GM20000 (cell line): ENCODE measurements at places on chromosomes 7 and 10.

DNA sequence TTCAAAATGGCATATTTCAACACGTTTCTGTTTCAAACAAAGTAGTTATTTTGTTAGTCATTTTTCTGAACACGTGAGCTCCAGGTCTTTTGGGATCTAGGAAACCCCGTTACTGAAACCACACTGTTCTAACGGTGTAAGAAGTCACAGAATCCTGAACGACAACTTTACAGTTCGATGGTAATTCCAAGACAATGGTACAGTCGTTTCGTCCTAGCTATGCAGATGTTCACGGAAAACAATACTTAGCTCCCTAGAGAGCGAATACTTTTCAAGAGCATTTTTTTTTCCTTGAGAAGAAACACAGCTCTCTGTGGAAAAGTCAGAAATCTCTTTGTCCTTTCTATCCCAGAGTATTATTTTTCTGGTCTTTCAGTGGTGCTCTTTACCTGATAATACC is 254.1 kb downstream of the ADARB2 start:
- DNase-seq: no peak

DNA sequence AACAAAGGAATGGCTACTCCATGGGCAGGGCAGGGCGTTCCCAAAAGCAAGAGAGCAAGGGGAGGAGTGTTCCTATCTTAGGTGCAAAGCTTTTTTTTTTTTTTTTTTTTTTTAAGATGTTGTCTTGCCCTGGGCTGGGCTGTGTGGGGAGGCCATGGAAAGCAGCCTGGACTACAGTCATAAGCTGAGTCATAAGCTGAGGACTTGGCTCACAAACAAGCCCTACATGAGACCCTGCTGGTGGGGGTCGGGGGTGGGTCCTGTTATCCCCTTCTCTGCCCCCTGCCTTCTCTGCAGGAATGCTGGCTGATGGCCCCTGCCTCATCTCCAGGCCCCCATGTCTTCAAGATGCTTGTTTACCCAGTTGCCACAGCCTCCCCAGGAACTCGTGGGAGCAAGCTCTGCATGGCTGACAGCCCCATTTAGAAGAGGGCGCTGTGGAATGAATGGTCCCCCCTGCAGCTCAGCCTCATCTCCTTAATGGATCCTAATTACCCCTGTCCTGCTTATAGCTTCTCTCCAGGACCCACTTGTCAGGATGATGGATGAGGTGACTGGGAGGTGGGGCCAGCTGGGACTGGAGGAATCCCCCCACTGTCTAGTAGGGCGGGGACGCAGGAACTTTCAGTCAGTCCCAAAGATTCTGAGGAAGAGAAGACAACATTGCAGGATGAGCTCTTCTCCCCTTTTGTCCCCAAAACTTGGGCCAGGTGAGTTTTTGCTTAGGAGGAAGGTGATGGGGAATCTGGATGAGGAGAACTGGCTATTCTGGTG is 340.8 kb upstream of the PODXL start:
- no peak for DNase-seq

DNA sequence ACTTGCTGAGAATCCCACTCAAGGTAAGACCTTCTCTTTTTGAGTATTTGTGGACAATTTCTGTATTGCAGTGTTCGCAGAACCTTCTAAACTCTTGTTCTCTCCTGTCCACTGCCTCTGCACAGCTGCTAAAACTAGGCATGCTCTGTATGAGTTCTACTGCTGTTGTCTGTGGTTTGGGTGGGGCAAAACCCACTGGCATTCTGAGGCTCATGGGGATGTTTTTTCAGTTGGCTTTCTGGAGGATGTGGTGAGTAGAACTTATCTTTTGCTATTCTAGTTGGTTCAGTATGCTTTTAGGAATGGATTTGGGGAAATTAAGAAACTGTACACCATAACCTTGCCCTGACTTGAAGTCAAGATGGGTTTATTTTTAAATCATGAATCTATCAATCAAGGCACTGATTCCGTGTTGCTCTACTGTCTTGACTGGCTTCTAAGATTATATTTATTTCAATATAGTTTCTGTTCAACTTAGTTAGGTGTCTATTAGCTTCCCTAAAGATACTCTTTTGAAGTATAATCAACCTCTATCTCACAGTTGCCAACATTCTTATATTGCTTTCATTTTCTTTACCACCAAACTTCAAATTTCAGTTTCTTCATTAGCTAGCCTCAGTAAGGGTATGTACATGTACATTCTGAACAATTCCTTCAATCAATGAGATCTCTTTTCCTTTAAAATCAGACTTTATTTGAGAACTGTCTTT is 25.0 kb upstream of the C1GALT1 start:
- peak; percentile 4 for DNase-seq

DNA sequence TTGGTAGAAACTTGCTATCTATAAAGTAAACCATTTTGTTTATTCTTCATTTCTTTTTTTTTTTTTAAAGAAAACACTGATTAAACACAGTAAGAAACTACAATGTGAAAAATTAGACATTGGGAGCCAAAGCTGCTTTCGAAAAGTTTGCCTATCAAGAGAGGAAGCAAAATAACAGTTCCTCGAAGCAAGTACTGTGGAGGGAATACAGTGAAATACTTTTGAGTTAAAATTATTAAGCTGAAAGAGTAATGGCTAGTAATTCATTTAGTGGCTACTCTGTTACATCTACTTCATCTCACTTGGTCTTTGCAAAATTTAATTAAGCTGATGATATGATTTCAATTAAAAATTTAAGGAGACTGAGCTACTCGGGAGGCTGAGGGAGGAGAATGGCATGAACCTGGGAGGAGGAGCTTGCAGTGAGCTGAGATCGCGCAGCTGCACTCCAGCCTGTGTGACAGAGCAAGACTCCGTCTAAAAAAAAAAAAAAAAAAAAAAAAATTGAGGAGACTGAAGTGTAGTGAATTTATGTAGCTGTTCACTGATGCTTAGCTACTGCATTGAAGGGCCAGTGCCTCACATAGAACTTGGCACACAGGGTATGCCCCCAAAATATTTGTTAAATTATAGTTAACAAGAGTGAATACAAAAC is 982.1 kb upstream of the MBL2 start:
- no peak for DNase-seq

- no peak for DNase-seq
Observed at GRCh38 chr10:76334255-76334654, 902.8 kb downstream of the LRMDA start.

DNA sequence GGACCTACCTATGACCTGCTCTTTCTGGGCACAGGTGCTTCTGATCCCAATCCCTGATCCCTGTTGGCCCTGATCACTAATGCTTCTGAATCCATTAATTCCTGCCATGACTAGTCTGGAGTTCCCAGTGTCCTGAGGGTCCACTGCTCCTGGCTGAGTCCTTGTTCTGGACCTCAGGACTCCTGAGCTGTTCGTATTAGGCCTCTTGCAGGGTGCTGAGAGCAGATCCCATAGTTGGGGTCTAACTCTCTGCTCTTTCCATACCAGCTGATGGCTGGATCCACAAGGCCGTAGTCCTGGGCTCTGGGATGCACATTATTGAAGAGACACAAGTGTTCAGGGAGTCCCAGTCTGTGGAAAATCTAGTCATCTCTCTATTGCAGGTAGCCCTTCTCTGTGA is 7.0 kb downstream of the MRPL43 start:
- DNase-seq: no peak

DNA sequence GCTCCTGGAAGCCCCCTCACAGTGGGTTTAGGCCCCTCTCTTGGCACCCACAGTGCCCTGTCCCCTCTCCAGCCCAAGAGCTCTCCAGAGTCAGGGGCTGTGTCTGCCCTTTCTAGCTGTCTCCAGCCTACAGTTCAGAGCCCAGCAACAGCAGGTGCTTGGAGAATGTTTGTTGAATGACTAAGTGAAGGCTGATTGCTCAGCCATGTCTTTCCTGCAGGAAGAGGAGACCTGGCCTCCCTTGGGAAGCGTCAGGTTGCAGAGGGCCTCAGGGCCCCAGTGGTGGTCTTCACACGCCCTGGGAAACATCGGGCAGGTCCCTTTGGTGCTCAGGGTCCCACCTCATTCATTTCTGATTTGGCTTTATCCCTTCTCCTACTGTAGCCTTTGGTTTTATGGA is 62.5 kb downstream of the GTF2IRD1 start:
- no peak for DNase-seq

DNA sequence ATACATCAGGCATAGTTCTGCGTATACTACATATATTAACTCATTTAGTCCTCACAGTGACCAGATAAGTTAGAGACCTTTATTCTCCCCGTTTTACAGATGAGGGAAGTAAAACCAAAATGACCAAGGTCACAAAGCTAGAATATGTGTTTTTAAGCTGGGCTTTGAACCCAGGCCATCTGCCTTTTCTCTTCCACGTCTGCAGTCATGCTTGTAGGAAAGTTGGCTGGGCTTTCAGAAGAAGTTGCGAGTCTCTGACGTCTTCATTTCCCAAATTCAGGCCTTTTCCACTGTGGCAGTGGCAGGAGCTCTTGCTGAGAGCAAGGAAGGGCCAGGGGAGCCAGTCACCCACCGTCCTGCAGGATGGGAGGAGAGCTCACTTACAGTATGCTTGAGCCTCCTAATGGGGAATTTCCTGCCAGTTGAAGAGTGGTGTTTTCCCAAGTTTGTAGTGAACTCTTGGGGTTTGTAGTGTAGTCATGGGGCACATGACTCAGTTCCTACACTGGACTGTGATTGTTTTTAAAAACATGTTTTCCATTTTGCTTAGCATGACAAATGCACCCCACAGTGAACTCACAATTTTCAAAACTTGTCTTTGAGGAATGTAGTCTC is 34.2 kb downstream of the CYP17A1 start:
- peak; percentile 50 for DNase-seq

- peak; percentile 12 for DNase-seq
Observed at GRCh38 chr10:14889318-14889717, 10.7 kb downstream of the SUV39H2 start.

DNA sequence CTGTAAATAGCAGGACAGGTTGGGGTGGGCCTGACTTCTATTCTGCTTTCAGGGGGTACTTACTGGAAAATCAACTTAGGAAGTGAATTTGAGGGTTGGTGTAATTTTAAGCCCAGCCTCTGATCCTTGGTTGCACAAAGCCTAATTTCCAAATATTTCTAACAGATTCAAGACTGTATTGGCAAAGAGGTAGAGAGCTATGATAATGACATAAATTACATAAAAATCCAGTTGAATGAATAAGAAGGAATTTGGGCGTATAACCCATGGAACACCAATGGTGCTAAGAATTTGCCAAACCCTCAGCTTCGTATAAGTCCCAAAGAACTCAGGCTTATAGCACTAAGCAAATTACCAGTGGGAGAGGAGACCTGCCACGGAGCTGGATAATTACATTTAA is 11.9 kb downstream of the CPA4 start:
- DNase-seq: no peak

DNA sequence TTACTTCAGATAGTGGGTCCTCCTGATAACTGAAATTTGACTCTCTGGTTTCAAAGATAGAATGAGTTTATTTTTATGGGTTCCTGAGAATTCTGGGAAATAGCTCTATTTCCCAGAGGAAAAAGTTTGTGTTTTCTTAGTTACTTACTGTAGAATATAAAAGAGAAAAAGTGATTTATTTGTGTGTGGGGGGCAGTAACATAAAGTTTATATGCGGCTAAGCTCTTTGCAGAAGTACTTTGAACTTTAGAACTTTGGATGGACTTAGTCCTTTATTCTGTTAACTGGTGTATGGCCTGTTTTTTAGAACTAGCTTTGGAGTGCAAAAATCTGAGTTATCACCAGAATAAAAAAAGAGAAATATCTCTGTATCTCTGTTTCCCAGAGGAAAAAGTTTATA is 157.1 kb downstream of the BBS9 start:
- no peak for DNase-seq

- no peak for DNase-seq
Observed at GRCh38 chr7:86778271-86778670, 134.6 kb downstream of the GRM3 start.

DNA sequence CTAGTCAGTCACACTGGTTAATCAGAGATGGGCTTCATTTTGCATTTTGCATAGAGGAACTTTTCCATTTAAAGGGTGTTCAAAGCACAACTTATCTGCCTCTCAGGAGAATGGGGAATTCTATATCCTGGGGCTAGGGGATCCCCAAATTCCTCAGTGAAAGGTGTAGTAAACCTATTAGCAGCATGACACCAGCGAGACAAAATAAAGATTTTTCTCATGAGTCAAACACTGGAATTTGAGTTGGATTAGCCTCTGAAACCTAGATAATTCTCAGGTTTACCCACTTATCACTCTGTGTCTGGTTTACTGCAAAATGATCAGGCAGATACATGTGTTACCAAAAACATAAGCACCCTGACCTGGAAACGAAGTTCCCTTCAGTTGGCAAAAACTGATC is 2.1 kb downstream of the AFAP1L2 start:
- DNase-seq: no peak

GRCh38 chr10:45581582-45582385 is 90.8 kb downstream of the ZFAND4 start:
- DNase-seq: no peak

DNA sequence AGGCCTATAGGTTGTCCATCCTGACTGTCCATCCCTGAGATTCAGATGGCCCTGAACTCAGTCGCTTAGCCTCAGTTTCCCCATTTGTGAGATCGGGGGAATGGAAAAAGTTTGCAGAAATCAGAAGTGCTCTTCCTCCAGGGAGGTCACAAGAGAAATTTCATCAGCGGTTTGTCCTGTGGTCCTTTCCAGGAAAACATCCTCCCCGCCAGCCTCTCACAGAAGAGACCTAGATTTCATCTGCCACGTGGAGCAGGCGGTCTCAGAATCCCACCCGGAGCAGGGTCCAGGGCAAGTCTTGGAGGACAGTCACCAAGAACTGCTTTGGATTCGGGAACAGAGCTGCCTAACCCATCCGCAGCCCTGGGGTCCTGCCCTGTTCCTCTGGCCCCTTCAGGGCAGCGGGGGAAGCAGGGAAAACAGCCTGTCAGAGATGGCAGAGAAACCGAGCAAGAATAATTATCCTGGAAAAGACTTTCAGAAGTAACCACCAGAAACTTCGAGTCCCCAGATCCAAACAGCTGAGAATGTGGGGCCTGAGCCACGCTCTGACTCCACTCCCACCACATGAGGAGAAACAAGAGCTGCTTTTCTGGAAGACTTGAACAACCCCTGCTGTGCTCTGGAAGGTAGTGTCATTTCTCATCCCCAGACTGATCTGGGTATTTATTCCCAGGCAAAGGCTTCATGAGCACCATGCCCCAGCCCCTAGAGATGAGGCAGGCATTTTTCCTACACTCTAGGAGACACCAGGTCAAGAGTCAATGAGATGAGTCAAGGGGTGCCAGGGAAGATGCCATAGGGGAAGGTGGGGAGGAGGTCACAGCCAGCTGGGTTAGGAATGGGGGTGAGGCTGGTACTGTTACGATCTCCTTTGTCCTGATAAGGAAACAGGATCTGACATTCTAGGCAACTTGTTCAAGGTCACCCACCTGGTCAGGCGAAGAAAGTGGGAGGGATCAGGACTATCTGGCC is 1.1 kb upstream of the TNS3 start:
- no peak for DNase-seq
